Stimulated activated CD8-positive, alpha-beta memory T cell treated with anti-CD3 and anti-CD28 coated beads, Interleukin-4, amount 100 ng/mL, for 1 hour (primary cell): ENCODE measurements at places on chromosomes 6 and 20.

DNA sequence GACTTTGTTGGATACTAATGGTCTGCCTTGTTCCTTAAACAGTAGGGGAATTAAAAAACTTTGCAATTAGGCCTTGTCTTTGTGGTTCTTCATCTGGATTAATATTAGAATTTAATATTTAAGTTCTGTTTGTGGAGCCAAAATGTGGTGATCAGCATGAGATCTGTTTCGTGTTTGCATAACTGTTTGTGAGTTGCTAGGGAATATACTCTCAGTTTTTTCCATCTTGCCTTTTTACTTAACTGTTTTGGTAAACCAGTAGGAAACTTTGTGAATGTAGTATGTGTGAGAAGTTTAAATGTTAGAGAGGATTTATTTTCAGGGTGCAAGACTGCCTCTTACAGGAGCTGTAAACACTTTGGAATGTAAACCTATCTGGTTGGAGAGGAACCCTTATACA, 35.6 kb downstream of the LRRC1 start:
- no peak for DNase-seq

DNA sequence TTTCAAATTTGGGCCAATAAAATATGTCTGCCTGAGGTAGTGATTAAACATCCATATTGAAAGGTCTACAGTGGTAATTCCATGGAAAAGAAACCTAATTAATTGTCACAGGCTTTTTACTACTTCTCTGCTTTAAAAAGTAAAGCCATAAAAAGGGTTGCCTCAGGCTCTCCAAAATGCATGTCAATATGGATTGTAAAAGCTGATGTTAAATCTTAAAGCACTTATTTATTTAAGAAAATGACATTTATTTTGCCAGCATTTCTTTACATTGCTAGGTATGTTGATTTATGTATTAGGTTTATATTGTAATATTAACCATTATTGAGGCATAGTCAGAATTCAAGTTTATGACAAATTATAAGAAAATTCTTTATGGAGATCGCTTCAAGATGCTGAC, 133.2 kb downstream of the OPN5 start:
- no peak for DNase-seq

DNA sequence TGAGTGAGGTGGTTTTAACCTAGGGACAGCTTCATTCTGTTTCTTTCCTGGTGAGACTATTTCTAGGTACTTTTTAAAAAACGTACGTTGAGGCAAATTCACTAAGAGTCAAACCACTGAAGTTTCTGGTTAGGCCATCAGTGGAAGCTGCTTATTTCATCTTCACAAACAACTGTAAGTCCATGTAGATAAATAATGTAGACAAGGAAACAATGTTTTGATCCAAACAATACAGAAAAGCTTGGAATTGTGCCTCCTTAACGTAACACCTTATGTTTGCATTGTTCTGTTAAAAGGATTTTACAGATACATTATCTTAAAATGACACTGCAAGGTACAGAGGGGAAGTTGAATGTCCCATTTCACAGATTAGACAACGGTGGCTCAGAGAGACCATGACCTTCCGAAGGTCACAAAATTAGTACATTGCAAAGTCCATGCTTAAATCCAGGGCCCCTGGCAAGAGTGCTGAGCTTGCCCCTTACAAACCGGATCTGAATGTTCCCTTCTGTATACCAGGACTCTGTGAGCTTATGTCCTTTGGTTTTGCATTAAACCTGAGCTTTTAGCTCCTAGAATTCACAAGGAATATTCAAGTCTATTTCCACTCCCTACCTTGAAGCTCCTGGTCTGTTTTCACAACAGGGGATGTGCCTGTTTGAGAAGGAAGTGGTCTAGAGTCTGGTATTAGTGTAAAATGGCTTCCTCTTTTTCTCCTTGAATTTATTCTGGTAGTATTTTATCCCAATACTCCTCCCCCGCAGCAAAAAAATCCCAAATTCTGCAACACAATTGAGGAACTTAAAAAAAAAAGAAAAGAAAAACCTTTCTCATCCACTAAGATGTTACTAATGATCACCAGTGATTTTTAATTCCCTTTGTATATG, 28.9 kb upstream of the ZNF217 start:
- no peak for DNase-seq

- no peak for DNase-seq
These were observed 4.6 kb downstream of the DDR1 start for GRCh38 chr6:30888816-30889495.

GRCh38 chr20:62165762-62166399, 16.9 kb upstream of the MTG2 start:
- DNase-seq: no peak

DNA sequence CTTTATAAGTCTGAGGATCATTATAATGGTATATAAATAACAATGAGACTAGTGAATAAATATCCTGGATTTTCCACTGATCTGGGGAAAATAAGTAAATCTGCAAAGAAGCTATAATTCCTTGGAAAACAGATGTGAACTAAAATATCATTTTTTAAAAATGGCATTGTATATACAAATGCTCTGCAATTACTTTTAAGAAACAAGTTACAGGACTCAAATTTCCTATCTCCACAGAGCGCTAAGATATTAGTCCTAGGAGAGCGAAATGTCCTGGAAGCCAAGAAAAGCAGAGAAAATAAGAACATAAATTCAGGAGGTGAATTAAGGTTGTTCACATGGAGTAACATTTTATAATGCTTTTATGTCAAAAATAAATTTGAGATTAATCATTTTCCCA, 61.3 kb downstream of the PRKN start:
- no peak for DNase-seq

DNA sequence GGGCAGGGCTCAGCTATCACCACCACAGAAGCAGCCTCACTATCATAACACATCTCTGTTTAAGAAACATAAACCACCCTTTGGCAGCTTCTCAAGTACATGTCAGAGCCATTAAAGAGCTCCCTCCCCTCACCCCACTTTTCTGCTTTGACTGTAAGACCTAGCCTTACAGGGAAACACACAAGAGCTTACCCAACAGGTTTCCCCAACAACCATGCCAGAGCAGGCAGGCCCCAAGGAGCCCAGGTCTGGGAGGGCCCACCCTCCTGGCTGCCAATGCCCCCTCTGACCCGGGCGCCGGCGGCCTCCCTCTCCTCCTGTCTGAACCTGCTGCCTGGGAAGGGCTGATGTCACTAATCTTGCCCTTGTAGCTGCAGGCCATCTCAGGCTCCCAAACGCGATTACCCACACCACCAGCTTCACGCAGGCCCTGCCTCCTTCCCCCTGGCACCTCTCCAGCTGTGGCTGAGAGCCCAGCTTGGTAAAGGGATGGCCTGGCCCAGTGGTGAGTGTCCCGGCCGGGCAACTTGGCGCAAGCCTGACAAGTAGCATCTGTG, 402.0 kb downstream of the MAFB start:
- DNase-seq: no peak

DNA sequence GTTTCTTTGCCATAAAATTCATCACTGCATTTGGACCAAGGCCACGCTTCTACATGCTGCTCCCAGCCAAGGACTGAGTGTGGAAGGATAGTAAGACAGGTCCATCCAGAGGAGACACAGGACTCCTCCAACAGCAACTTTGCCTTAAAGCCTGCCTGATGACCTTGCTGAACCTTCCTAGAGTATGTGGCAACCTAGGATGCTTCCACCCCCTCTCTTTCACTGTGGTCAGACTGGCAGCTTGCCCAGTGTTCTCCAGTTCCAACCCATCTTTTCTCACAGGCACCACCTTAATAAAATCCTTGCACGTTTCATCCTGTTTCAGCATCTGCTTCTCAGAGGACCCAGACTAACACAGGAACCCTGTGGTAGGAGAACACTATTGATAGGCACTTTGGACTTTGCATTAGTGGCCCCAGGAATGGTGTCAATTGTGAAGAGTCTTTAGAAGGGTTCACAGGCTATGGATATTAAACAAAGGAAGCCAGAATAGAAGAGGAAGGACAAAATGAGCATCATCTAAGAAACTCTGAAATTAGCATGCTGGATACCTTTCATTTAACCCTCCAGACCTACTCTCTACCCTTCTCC, 2.4 kb upstream of the PKHD1 start:
- no peak for DNase-seq

- no peak for DNase-seq
These were observed 32.3 kb downstream of the UST start for GRCh38 chr6:148779142-148779562.

DNA sequence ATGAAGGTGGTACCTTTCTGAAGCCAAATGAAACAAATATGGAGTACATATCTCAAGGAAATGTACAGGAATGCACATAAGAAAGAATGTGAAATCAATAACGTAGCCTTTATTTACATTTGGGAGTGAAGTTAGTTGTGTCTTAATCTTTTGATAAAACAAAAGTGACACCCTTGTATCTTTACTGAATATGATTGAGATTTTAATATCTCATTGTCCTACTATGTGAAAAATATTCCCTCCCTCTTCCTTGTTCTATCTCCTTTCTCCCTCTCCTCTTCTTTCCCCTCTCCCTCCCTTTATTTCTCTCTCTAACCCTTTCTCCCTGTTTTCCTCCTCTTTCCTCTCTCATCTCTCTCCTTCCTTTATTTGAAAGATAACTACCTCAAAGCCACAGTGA, 89.1 kb downstream of the PTCHD4 start:
- no peak for DNase-seq

- DNase-seq: no peak
These were observed 1.0 kb downstream of the UBE2C start for GRCh38 chr20:45813489-45813888.

DNA sequence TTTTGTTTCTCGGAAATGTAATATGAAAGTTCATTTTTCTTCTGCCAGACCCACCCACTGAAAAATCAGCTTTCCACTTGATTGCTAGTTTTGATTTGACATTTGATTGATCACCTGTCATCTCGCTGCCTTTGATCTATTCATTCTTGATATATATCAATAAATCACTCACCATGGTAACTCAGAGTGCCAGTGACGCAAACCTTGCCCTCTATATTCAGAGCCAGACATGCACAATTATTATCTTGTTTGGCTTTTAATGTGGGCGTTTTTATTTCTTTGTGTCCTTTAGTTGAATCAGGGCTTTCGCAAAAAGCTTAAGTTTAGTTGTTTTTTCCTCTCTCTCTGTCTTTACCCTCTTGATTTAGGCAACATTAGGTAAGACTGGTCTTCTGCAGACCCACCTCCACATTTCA, 2.0 kb downstream of the TSHZ2 start:
- DNase-seq: no peak
